ENCODE measurements at places on chromosomes 5 and 9.

DNA sequence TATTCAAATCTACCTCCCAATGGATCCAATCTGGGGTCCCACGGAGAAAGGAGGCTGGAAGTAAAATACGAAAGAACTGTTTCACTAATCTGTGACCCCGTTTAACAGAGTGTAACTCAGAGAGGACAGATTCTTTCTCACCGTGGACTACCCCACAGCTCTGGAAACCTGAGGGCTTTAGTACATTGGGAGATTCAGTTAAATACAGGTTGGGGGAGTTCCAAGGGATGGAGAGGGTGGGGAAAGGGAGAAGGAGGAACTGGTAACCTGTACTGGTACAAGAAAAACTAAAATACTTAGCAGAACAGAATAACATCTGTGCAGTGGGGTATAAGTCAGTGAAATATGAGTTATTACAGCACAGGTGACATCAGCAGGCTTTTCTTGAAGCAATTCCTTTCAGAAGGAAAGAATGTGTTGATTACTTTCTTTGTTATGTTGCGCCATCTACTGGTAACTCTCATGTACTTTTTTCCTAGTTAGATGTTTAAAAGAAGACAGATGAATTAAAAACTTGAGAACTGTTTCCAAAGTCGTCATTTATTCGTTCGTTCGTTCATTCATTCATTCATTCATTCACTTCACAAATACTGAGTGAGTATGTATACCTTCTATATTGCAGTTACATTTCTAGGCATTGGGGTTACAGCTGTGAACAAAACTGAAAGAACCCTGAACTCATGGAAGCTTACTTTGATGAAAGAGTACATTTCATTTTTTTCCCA lies 30.0 kb upstream of the STOM start:
- no peak for DNase-seq

DNA sequence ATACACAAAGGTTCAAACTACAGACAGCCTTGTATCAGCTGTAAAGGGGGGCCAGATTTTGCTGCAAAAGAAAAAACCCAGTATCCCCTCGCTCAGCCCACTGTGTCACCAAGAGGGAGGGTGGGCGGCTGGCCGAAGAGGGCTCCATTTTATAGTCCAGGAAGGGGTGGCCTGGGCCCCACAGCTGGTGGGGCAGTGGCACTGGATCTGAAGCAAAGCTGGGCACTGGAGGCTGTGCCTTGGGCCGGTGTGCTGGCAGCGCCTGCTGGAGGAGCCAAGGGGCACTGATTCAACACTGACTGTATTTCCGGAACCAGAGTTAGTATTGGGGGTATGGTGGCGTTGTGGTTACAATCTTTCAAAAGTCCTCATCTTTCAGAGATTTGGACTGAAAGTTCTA lies 9.1 kb downstream of the BRD3 start:
- DNase-seq: no peak

- DNase-seq: no peak
These were observed 210.1 kb upstream of the CDH10 start for GRCh38 chr5:24854850-24855249.

GRCh38 chr5:150596313-150596712 lies 44.1 kb upstream of the SYNPO start:
- no peak for DNase-seq

Data from stimulated activated CD8-positive, alpha-beta memory T cell treated with anti-CD3 and anti-CD28 coated beads, Interleukin-15, amount 100 ng/mL, for 1 hour (primary cell).